WERI-Rb-1 (cell line): ENCODE measurements at places on chromosomes 2 and 18.

- DNase-seq = no peak
Observed at GRCh38 chr18:23693846-23694245, 4.6 kb downstream of the LAMA3 start.

GRCh38 chr2:237411683-237412423 is 2.1 kb downstream of the COL6A3 start:
- DNase-seq = no peak

- DNase-seq = no peak
Observed at GRCh38 chr2:70255637-70256314, 2.2 kb upstream of the PCYOX1 start.

GRCh38 chr2:171173087-171173486 is 12.4 kb upstream of the TLK1 start:
- no peak for DNase-seq

- DNase-seq = no peak
Observed at GRCh38 chr2:54545702-54546450, 89.7 kb downstream of the SPTBN1 start.

DNA sequence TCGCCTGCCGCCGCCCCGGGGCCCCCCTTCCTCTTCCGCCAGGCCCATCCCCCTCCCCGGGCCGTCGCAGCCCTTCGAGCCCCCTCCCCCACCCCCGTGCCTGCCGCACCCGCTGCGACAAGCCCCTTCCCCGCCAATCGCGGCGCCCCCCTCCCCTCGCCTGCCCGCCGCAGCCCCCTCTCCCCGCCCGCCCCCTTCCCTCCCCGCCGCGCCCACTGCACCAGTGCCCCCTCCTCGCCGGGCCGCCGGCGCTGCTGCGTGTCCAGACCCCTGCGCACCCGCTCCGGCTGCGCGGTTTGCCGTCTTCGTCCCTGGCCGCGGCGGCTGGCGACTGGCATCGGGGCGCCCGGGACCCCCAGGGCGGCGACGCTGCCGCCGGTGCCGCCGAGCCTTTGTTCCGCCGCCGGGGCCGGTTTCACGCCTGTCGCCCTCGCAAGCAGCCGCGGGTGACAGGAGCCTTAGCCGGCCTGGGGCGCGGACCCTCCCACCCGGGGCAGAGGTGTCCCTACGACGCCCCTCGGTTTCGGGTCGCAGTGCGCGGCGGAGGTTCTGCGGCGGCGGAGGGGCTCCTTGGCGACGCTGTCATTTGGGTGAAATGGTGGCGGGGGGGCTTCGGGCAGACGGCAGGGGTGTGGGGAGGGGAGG is 18.1 kb downstream of the GPC1 start:
- no peak for DNase-seq

- no peak for DNase-seq
Observed at GRCh38 chr2:118239284-118239683, 151.0 kb downstream of the INSIG2 start.

GRCh38 chr2:160680974-160681373 is 187.4 kb upstream of the RBMS1 start:
- DNase-seq = no peak

DNA sequence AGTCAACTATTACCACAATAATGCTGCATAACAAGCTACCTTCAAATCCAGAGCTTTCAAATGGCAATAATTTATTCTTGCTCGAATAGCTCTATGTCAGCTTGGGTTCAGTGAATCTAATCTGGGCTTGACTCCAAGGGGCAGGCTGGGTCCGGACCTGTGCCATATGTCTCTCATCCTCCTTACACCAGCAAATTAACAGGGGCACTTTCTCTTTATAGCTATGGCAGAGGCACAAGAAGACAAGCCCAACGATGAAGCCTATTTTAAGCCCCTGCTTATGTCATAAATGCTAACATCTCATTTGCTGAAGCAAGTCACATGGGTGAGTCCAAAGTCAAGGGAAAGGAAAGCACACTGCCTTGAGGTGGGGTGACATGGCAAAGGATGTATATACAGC is 13.3 kb upstream of the ZNF521 start:
- DNase-seq = no peak

GRCh38 chr2:69244882-69245281 is 142.1 kb downstream of the GFPT1 start:
- no peak for DNase-seq

DNA sequence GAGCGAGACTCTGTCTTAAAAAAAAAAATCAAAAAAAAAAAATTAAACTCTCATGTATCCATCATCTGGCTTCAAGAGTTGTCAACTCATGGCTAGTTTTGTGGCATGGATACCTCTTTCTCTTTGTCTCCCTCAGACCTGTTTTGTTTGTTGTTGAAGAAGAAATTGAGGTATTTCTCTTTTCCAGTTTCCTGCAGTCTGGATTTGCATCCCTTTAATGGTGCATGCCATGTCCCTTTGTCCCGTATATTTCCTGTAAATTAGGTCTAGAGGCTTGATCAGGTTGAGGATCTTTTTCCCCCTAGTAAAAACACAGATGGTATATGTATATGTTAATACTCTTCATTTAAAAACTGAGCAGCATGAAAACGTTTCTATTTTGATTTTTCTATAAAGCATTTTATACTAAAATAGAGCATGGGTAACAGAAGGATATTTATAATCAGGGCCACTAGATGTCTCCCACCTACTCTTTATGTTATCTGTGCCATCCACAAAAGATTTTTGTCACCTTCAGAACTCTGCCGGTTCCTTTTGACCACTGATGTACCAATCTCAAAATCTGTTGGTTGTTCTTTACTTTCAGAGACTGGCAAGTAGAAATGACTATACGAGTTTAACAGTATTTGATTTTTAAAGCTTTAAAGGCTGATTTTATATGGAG is 80.1 kb downstream of the GALNT1 start:
- no peak for DNase-seq
